ENCODE measurements at places on chromosomes 11 and 22.

GRCh38 chr22:23856721-23857605 is 712 bp upstream of the SLC2A11 start:
- no peak for DNase-seq

DNA sequence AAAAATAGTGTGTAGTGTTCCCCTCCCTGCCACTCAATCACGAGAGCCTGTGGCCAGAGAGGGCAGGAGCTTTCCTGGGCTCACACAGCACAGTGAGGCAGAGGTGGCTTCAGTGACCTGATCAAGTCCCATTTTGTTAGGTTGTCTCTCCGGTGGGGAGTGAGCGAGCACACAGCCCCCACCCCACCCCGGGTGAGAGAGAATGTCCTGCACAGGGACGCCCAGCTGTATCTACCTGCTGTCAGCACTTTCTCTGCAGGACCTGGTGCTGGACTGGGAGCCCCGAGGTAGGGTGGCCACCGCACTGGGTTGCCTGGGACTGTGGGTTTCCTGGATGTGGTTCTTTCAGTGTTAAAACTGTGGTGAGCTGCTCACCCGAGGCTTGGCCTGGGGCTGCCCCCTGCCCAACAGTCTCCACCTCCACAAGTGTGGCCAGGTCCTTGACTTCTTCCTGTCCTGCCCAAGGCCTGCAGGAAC is 6.1 kb downstream of the CAPN5 start:
- no peak for DNase-seq

DNA sequence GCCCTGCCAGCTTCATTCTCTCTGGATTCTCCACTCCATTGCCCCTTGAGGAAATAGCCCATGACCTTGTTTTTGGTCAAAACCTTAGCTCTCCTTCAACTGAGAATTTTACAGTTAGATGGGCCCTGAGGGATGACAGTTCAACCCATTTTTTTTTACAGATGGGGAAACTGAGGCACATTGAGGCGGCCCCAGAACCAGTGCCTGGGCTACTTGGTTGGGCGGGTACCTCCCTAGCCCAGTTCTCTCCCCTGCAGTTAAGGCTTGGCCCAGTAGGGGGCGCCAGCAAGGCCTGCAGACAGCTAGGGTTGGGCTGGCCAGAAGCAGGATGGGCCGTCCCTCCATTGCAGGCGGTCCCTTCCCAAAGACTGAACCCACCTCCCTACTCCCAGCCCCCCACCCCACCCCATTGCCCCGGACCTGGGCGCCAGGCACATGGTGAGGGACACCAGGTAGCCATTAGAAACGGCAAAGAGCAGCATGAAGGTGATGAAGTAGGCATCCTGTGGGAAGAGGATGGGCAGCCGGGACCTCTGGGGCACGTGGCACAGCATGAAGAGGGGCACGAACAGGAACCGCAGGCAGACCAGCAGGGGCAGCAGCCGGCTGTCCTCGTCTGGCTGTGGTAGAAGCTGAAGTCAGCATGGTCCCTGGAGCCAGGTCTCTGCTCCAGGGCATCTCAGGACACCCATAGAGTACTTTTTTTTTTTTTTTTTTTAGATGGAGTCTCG is 7.6 kb downstream of the SLC29A2 start:
- no peak for DNase-seq

GRCh38 chr11:123139206-123139605 is 55.8 kb downstream of the CLMP start:
- DNase-seq = no peak

DNA sequence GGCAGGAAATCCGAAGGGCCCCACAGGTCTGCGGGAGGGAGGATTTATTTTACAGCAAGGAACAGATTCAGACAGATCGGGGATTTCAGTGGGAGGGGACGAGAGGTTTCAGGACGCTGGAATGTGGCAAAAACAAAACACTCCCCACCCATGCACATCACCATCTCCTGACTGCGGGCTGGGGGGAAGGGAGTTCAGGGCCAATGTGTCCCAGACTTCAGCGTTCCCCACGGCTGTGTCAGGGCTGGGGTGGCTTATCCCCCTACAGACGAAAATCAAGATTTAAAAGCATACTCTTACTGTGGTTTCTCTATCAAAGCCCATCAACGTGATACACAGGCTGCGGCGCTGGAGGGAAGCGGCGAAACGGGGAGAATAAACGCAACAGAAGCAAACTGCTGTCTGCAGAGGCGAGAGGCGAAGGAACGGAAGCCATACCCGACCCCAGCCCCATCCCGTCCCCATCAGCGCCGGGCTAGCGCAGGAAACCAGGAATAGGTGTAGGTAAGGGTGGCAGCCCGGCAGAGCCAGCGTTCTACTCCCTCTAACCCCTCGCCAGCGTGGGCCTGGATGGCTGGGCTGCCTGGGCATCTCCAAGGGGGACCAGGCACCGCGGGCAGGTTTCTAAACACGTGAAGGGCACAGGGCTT is 2.7 kb downstream of the TENM4 start:
- DNase-seq = no peak

GRCh38 chr11:92623055-92623454 is 346.4 kb upstream of the MTNR1B start:
- no peak for DNase-seq

GRCh38 chr22:50014053-50014501 is 1.5 kb upstream of the IL17REL start:
- no peak for DNase-seq

DNA sequence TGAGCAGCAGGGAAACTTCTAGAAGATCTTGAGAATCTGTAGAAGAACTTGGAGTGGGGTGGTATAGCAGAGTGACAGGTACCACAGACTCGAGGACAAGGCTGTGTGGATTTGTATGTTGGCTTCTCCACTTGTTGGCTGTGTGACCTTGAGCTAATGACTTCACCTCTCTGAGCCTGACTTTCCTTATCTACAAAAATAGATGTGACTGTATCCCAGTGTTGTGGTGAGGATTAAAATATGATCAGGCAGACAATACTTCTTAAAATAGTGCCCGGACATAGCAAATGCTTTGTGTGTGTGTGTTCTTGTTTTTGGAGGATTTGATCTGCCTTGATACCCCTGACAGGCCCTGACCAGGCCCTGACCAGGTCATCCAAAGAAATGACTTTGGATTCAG is 40.8 kb downstream of the MYO18B start:
- no peak for DNase-seq

GRCh38 chr11:125270711-125271110 is 106.2 kb downstream of the PKNOX2 start:
- DNase-seq = no peak

- DNase-seq = no peak
Measured at GRCh38 chr22:26949193-26949592, 291.8 kb downstream of the MIAT start.

DNA sequence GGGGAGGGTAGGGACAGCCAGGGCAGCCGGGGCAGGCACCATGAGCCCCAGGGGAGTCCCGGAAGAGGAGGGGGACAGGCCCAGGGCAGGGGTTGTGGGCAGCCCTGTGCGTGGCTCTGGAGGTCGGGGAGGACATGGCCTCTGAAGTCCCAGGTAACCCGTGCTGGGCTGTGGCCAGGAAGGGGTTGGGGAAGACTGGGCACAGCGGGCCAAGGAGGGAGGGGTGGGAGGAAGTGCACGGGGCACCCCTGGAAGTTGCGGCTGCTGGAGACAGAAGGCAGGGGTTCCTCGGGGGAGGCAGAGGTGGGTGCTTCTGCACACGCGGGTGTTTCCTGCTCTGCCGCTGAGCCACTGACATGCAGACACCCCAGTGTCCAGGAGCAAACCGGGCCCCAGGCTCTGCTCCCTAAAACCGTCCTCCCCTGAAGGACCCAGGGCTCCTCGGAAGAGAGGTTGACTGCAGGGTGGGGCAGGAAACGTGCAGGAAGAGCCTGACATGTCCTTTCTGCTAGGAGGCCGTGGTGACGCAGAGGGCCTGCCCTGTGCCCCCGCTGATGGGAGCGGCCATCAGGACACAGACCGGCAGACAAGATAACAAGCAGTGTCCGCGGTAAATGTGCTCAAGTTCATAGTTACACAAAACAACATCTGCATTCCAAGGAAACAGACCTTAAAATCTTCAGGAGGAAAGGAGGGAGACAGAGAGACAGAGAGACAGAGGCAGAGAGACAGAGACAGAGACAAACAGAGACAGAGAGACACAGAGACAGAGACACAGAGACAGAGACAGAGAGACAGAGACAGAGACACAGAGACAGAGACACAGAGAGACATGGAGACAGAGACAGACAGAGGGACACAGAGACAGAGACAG is 5.7 kb downstream of the TNNI2 start:
- no peak for DNase-seq

Data from NCI-H187 (cell line).